ENCODE measurements at places on chromosomes 5 and 9.

- DNase-seq = no peak
Measured at GRCh38 chr5:57221049-57221568, 47.2 kb downstream of the GPBP1 start.

GRCh38 chr5:164998142-164998541 lies 1492.7 kb downstream of the MAT2B start:
- DNase-seq = no peak

GRCh38 chr9:88065619-88066018 lies 72.7 kb downstream of the SPATA31C2 start:
- no peak for DNase-seq

GRCh38 chr5:1112596-1113331 lies 901 bp upstream of the SLC12A7 start:
- no peak for DNase-seq

DNA sequence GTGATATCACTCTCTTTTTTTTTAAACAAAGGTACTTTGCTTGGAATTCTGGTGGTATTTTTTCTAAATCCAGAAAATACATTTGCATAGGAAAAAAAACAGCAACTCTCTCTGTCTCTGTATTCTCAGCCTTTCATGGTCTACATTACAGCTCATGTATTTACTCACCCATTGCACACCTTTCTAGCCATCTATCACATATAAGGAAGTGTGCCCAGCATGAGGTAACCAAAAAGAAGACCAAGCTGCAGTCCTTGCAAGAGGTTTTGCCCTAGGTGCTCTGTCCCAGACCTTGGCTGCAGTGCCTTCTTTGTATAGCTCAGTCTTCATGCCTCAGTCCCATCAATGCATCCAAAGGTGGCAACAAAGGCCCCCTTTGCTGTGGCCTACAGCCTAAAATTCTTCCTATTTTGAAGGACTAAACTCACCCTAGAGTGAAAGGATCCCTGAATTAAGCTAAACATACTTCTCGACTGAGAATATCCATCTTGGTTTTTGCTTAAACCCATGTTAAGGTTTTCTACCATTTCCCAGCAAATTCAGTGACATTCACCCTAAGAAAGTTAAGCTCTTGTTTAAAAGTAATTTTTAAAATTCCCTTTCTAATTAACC lies 446.4 kb downstream of the KIF4B start:
- no peak for DNase-seq

DNA sequence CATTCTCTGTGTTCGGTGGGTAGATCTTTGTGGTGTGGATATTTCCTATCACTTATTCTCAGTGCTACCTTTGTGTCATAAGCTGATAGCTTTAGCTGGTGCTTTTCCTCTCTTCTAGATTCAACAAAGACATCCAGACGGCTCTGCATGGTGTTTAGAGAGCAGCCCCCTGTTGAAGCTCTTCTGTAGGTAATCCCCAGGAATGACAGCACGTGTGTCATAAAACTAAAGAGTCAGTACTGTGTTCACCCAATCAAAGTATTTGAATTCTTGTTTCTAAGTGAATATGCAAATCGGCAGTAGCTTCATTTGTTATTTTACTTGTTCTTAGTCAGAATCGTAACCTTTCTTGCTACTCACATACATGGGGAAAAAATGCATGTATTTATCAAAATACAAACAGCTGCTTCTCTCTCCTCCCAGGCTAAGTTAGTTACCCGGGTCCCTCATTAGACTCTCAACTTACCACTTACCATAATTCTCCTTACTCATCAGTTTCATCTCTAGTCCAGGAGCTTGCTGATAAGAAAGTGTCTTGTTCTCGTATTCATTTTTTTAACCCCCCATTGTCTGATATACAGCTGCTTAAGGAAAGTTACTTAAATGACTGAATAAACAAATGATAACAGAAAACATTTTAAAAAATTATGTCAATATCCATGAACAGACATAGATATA lies 1696.0 kb upstream of the WWC1 start:
- DNase-seq = no peak

GRCh38 chr9:106066940-106067524 lies 372.7 kb downstream of the TMEM38B start:
- DNase-seq = no peak

GRCh38 chr5:91928754-91929521 lies 545.8 kb upstream of the ARRDC3 start:
- DNase-seq = no peak

DNA sequence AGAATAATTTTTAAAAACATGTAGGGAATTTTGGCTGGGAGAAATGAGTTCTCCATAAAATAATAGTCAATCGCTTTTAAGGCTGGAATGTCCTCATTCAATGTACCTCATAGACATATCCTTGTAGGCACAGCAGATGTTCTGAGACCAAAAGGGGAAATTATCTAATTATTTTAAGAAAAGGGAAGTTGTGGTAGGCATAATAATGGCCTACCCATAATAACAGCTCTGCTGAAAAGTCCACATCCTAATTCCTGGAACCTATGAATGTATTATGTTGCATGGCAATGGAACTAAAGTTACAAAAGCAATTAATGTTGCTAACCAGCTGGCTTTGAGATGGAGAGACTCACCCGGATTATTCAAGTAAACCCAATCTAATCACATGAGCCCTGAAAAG lies 216.1 kb downstream of the TRIM36 start:
- no peak for DNase-seq

- DNase-seq = no peak
Measured at GRCh38 chr9:98801969-98802371, 5.5 kb upstream of the GALNT12 start.

GRCh38 chr5:73766902-73767301 lies 140.9 kb downstream of the ARHGEF28 start:
- DNase-seq = no peak

- DNase-seq = no peak
Measured at GRCh38 chr5:176575066-176575465, 25.9 kb downstream of the CDHR2 start.

DNA sequence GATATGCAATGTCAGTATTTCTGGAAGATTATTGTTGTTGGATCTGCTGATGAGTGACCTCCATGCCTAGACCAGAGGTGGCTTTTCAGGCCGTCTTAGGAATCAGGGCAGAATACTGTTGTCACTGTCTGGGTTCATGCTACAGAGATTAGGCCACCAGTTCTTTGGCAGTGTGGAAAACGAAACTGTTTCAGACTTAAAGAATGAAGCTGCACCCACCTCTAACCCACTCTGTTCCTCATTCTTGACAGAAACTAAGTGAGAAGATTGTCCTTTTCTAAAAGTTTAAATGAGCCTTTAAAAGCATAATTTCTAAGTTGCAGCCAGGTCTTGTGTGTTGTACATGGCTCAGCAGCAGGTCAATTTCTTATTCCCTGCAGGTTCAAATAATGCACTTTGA lies 444.3 kb downstream of the ENC1 start:
- DNase-seq = no peak

GRCh38 chr9:20043035-20043434 lies 254.2 kb upstream of the SLC24A2 start:
- no peak for DNase-seq

DNA sequence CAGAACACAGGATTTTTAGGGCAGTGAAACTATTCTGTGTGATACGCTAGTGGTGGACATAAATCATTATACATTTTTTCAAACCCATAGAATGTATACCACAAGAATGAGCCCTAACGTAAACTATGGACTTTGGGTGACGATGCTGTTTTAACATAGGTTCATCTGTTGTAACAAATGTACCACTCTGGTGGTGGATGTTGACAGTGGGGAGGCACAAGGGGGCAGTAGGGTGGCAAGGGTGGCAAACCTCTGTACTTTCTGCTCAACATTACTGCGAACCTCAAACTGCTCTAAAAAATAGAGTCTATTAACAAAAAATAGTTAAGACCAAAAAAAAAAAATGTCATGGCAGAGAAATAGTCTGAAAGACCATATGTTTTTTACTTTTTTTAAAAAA lies 9.1 kb upstream of the MVB12B start:
- DNase-seq = no peak

GRCh38 chr9:114621975-114622609 lies 11.0 kb downstream of the TMEM268 start:
- DNase-seq = no peak

GRCh38 chr5:17229313-17229712 lies 11.9 kb downstream of the BASP1 start:
- DNase-seq = no peak

GRCh38 chr5:94976853-94977252 lies 308.0 kb downstream of the MCTP1 start:
- no peak for DNase-seq

DNA sequence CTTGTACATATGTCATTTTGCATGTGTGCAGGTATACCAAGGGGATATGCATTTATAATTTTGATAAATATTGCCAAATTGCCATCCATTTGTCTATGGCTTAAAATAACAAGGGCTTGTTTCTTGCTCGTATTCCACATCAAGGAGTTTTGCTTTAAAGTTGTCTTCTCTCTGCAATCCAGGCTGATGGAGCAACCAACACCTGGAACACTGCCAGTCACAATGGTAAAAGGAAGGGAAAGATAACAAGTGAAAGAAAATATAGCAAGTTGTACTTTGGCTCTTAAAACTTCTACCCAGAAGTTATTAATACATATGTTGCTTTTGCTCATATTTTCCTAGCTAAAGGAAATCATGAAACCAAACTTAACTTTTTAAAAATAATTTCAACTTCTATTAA lies 156.9 kb downstream of the UNC13B start:
- DNase-seq = no peak

DNA sequence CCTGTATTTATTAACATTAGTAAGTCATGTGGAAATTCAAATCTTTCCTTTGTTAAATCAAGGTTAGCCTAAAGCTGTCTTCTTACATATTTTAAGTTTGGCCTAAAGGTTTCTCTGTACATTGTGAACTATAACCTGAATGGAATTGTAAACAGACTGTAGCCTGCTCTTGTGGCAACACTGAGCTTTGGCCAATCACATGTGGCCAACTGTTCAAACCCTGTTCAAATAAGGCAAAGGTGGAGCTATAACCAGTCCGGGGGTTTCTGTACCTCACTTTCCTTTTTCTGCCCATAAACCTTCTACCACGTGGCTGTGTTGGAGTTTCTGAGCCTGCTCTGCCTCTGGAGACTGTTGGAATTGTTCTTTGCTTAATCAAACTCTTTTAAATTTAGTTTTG lies 3.3 kb upstream of the HAPLN1 start:
- DNase-seq = no peak

DNA sequence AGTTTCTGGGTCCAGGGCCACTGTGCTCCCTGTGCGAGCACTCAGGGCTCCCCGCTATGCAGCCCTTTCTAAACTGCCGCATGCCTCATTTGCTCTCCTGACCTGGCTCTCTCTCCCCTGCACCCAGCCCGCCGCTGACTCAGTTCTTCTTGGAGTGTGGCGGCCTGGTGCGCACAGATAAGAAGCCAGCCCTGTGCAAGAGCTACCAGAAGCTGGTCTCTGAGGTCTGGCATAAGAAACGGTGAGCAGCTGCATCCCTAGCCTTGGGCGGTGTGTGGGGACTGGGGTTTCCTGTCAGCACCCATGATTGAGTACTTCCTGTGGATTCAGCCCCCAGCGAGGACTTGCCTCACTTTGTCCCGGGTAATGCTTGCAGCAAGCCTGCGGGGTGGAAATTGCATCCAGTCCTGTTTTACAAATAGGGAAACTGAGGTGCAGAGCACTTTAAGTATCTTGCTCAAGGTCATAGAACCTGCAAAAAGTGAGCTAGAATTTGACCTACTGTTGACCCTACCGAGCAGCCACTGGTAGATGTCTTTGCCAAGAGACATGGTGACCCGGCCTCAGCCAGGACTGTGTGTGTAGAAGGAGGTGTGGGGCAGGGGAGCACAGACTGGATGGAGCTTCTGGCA lies 27.9 kb downstream of the USP20 start:
- no peak for DNase-seq

DNA sequence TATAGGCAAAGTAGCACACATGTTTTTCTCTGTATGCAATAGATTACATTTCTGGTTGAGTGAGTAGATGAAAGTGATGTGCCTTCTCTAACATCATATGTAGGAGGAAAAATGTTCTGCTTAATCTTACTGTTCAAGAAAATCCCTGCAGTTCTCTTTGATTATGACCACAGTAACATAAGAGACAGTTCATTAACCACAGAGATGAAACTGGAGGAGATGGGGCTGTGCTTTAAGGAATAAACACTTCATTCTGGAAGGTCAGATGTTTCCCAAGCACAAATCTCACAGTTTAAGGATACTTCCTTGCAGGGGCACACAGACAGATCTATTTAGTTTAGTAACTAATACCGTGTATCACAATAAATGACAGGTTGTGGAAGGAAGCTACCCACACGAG lies 150.2 kb downstream of the SEMA5A start:
- DNase-seq = no peak

- no peak for DNase-seq
Measured at GRCh38 chr9:92247981-92248380, 45.5 kb downstream of the IARS1 start.

GRCh38 chr5:6427694-6428093 lies 21.0 kb upstream of the UBE2QL1 start:
- DNase-seq = no peak

DNA sequence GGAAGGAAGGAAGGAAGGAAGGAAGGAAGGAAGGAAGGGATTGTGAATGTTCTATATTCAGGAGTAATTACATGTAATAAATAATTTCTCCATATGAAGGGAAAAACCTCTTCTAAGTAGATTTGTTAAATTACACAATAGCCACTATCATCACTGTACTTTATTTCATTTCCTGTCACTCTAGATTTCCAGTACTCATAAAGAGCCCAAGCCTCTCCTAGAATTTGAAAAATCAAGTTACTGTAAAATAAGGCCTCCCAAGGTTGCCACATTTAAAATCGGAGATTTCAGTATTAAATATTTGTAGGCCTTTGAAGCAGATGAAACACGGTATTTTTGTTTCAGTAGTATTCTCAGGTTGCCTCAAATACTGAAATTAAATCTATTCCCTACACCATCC lies 499.0 kb downstream of the CDH10 start:
- no peak for DNase-seq

GRCh38 chr9:137411645-137412380 lies 11.1 kb downstream of the EXD3 start:
- no peak for DNase-seq

DNA sequence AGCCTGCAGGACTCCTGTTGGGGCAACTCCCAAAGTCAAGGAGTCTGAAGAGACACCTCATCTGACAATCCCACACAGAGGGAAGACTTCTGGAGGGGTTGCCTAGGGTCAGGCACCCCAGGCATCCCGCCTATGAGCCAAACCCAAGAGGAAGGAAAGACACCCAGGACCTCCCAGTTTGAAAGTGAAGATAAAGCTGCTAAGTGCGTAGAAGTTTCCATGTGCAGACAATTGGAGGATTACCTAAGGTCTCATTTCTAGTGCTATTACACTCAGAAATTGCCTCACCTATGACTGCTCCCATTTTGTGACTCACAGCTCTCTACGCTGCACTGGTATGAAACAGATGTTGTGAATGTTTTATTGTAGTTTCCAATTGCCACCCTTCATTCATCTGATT lies 322.9 kb downstream of the SLIT3 start:
- DNase-seq = no peak

GRCh38 chr5:140111011-140111858 lies 2.7 kb upstream of the PURA start:
- no peak for DNase-seq

- DNase-seq = no peak
Measured at GRCh38 chr5:39025456-39025855, 48.7 kb downstream of the RICTOR start.
